ENCODE measurements at places on chromosomes 6 and 20. TPM values are rescaled to one million over a fixed set of nuclear protein-coding genes. Genes with fewer than 3 reads are reported as not detected.

DNA sequence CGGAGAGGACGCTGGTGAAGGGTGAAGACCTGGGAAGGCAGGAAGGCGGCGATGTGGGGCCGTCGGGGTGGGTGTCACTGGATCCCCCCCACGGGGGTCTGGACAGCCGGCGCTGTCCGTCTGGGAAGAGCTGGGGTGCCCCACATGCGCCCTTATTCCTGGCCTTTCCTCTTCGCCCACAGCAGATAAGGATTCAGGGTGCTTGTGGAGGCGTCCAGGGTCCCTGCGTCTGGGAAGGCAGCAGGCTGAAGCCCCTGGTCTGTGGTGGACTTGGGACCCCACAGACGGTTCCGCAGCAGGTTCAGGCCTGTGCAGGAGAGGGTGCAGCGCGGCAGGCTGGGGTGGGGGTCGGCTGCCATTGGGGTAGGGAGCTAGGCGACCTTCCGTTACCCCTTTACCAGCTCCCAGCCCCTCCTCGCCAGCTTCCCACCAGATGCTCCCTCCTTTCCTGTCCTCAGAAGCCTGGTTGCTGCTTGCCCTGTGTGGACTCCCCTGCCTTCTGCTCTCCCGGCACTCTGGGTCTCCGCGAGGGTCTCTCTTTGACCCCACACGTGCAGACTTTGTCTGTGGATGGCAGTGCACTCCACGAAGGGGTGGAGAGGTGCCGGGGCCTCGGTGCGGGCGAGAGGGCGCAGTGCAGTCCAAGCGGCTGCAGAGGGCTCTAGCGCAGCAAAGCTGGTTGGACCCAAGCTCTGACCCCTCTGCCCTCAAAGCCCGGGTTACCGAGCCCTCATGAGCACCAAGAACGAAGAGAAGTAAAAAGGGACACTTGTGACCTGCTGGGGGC lies 2.1 kb upstream of the GATA5 start:
- H3K4me1 ChIP-seq: peaks cover 24% of the 10 kb centered on the region
- no peak overlapping the region for H3K27ac ChIP-seq
- DNase-seq: no peak
- H3K36me3 ChIP-seq: no peaks in the 10 kb centered on the region

DNA sequence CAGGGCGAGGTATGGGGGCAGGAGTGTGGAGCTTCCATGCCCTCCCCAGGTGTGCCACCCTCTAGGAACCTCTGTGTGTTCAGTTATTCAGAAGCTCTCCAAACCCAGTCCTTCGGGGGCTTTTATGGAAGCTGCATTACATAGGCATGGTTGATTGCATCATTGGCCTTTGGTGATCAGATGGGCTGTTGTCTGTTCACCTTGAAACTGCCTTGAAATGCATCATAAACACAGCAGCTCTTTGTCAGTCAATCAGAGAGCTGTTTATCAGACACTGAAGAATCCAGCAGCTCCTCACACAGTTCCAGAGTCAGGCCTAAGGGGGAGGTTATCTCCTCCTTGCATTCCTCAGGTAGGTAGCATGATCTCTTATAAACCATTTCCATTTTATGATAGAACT lies 62.4 kb downstream of the E2F3 start:
- no peaks in the 10 kb centered on the region for H3K36me3 ChIP-seq
- no peaks in the 10 kb centered on the region for H3K4me1 ChIP-seq
- H3K27me3 ChIP-seq: no peaks in the 10 kb centered on the region
- DNase-seq: no peak
- H3K27ac ChIP-seq: no peak overlapping the region

GRCh38 chr20:36217226-36217625 lies 19.1 kb upstream of the AAR2 start:
- no peak for DNase-seq
- no peaks in the 10 kb centered on the region for H3K4me1 ChIP-seq
- H3K27me3 ChIP-seq: no peaks in the 10 kb centered on the region

- H3K4me1 ChIP-seq: no peaks in the 10 kb centered on the region
- H3K27ac ChIP-seq: no peak overlapping the region
- H3K27me3 ChIP-seq: no peaks in the 10 kb centered on the region
- H3K36me3 ChIP-seq: no peaks in the 10 kb centered on the region
Observed at GRCh38 chr6:25944688-25945574, 14.4 kb upstream of the SLC17A2 start.

GRCh38 chr6:111865909-111866546 lies 7.2 kb downstream of the FYN start:
- no peak for DNase-seq
- no peaks in the 10 kb centered on the region for H3K36me3 ChIP-seq
- H3K27ac ChIP-seq: no peak overlapping the region
- peaks cover 27% of the 10 kb centered on the region for H3K4me1 ChIP-seq
- no peaks in the 10 kb centered on the region for H3K27me3 ChIP-seq

- no peak for DNase-seq
- H3K4me3 ChIP-seq: no peak overlapping the region
- peaks cover 6% of the 10 kb centered on the region for H3K4me1 ChIP-seq
- no peak overlapping the region for H3K27ac ChIP-seq
- H3K36me3 ChIP-seq: no peaks in the 10 kb centered on the region
Observed at GRCh38 chr6:398558-399078, 7.1 kb downstream of the IRF4 start.

Gene CST2
- total RNA-seq: not detected

Gene WFDC12
- 3.9 TPM for total RNA-seq

DNA sequence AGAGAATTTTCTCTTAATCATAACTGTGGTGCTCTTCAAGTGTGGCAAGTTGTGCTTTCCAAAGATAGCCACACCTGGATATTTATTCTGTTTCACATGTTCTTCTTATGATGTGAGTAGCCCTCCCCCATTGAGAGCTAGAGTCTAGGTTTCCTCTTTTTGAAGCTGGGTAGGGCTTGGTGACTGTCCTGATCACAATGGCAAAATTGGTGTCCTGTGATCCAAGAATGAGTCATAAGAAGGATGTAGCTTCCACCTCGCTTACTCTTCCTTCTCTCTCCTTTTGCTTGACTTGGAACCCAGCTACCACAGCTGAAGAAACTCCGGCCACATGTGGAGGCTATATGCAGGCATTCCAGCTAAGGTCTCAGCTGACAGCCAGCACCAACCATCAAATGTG lies 7.4 kb upstream of the IGF2R start:
- no peaks in the 10 kb centered on the region for H3K36me3 ChIP-seq
- no peaks in the 10 kb centered on the region for H3K27me3 ChIP-seq
- no peak overlapping the region for H3K27ac ChIP-seq
- no peak overlapping the region for H3K4me3 ChIP-seq
- H3K4me1 ChIP-seq: peaks cover 7% of the 10 kb centered on the region
